ENCODE measurements at places on chromosomes 1 and 21.

GRCh38 chr1:193115629-193116227 is 6.1 kb upstream of the CDC73 start:
- H3K36me3 ChIP-seq, result no peaks in the 10 kb centered on the region
- no peak overlapping the region for H3K4me3 ChIP-seq
- peaks cover 6% of the 10 kb centered on the region for H3K27me3 ChIP-seq
- peaks cover 26% of the 10 kb centered on the region for H3K4me1 ChIP-seq

DNA sequence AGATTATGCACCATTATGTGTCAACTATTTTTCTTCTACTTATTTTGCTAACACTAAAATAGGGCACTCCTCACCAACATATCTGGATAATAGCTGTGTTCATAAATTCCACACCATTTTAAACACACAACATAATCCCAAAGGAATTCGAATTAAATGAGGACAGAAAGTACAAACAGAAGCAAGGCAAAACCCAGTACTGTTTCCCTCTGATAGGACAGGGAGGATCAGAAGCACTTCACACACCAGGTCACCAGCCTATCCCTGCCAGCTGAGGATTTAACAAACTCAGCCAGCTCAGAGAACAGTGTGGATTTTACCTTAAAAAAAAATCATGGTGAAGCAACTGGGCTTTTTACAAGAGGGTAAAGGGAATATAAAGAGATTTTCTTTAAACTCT is 20.0 kb downstream of the CRYZ start:
- DNase-seq, result no peak
- 0 out of 2 replicates have a peak, but pooled peaks cover 5% of the 10 kb centered on the region for H3K36me3 ChIP-seq
- H3K27ac ChIP-seq, result no peak overlapping the region
- H3K27me3 ChIP-seq, result no peaks in the 10 kb centered on the region
- peaks cover 9% of the 10 kb centered on the region for H3K4me1 ChIP-seq
- no peak overlapping the region for H3K4me3 ChIP-seq

DNA sequence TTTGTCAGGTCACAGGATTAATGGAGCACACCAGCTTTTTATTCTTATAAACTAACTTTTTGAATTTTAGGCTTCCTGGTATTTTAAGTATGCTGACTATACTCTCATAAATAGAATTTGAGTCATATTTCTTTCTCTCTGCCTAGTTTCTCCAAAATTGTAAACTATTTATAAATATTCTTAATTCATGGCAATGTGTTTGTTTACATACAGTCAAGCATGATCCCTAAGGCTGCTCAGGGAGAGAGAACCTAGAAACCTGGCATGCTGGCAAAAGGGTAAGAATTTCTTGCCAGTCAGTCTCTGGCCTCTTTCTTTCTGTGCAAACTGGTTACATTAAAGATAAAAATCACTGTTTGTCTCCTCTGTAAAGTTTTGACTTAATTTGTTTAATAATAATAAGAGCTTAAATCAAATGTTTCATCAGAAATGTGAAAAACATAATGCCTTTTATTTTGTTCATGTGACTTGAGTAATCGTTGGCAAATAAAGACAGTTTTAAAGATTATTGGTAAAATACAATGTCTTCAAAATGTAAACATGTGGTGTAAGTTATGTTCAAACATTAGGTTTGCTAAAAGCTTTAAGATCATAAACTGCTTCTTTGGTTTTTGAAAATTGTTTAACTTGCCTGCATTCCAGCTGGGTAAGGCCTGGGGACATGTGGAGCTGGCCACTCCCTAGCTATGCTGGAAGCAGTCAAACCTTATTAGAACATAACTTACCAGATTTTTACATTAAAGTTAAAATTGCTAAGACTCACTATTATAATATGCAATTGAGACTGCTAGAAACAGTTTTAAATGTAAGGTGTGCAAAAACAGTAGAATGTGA is 1401.7 kb downstream of the NCAM2 start:
- DNase-seq, result no peak
- no peaks in the 10 kb centered on the region for H3K27me3 ChIP-seq
- no peak overlapping the region for H3K4me3 ChIP-seq
- H3K27ac ChIP-seq, result no peak overlapping the region
- no peaks in the 10 kb centered on the region for H3K4me1 ChIP-seq
- H3K36me3 ChIP-seq, result no peaks in the 10 kb centered on the region

DNA sequence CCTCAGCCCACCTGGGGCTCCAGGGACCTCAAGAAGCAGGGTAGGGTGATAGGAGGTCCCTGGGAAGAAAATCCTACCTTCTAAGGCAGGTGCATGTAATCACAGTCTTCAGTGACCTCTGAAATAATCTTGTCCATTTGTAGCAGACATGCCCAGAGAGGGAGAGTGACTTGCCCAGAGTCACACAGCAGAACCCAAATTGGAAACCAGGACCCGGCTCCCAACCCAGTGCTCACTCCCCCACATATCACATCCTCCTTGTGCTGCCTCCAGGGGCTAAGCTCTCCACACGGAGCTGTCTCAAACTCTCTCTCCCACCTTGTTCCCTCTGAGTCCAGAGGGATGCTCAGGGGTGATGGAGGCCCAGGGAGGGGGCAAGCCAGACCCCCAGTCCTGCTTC is 72.5 kb downstream of the RAP1GAP start:
- no peaks in the 10 kb centered on the region for H3K27me3 ChIP-seq
- DNase-seq, result no peak
- H3K27ac ChIP-seq, result no peak overlapping the region
- no peaks in the 10 kb centered on the region for H3K36me3 ChIP-seq
- no peak overlapping the region for H3K4me3 ChIP-seq

DNA sequence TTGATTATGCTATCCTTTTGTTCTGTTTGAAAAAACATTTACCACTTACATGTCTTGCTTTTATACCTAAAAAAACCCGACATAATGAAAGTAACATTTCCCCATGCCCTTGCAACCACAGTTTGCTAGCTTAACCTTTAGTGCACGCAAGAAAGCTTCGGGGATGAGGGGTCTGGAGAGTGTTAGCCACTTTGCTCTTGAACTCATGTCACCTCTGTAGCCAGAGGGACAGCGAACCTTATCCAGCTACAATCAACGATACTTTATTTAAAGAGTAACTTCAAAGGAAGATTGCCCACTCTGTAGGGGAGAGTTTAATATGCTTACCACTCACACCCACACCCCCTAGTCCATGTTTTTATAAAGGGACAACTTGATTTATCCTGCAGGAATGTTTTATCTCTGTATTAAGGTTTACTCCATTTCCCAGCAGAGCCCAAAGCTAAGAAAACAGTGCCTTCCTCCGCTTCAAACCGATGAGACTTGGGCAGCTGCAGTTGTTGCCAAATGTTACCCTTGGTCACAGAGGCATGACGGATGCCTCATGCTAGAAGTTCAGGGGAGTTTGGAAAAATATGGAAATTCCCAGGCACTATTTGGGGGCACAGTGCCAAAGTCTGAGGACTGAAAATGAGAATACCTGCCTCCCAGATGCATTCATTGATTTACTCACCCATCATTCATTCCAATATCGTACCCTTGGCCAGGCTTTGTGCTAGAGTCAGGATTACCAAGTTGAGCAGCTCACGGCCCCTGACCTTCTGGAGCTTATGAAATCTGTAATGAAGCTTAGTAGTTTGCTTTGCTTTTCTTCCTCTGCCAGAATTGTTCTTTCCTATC is 61.4 kb upstream of the VCAM1 start:
- no peak overlapping the region for H3K4me3 ChIP-seq
- no peak overlapping the region for H3K27ac ChIP-seq
- H3K27me3 ChIP-seq, result no peaks in the 10 kb centered on the region
- H3K36me3 ChIP-seq, result no peaks in the 10 kb centered on the region

DNA sequence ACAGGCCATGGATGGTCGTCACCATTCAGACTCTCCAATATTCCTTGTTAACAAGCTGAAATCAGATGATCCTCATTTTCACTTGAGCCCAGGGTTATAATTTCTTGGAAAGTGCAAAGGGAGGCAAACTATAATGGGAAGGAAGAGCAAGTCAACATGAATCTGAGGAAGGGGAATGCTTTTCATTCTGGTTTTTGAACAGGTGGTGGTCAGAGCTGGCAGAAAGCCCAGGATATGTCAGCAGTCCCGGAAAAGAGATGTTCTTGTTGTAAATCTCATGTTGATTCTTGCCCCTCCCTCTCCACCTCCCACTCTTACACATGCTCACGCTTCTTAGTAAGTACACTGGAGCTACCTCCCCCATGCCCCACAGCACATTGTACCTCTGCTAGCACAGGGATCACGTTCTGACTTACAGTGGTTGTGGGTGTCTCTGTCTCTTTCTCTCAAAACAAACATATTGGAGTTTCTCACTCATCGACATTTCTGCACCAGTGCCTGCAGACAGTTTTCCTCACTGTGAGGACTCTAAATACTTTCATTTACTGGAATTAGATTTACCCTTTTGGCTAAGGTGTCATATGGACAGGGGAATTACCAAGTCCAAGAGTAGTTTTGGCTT is 77.6 kb downstream of the XCL2 start:
- 0 out of 2 replicates have a peak, but pooled peaks cover 5% of the 10 kb centered on the region for H3K4me1 ChIP-seq
- no peaks in the 10 kb centered on the region for H3K36me3 ChIP-seq
- no peaks in the 10 kb centered on the region for H3K27me3 ChIP-seq
- H3K4me3 ChIP-seq, result no peak overlapping the region

DNA sequence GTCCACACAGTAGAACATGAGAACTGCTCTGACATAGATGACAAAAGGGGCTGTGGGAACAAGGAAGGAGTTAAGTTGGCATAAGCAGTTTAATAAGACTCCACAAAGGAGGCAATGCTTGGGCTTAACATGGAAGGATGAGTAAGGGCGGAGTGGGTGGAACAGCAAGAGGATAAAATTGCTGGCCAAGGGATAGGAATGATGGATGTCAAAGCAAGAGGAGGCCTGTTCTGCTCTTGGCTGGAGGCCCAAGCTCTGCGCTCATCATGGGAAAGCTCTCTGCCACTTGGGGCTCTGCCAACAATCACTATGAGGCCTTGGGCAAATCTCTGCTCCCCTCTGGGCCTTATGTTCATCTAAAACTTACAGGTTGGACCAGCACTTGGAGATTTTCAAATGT is 98.3 kb upstream of the CAMK1G start:
- H3K4me1 ChIP-seq, result no peaks in the 10 kb centered on the region
- no peak for DNase-seq
- no peak overlapping the region for H3K27ac ChIP-seq
- no peaks in the 10 kb centered on the region for H3K36me3 ChIP-seq
- no peak overlapping the region for H3K4me3 ChIP-seq

GRCh38 chr1:246166841-246167240 is 340.2 kb downstream of the SMYD3 start:
- DNase-seq, result no peak
- no peak overlapping the region for H3K4me3 ChIP-seq
- H3K4me1 ChIP-seq, result no peaks in the 10 kb centered on the region
- no peak overlapping the region for H3K27ac ChIP-seq
- H3K27me3 ChIP-seq, result no peaks in the 10 kb centered on the region
- no peaks in the 10 kb centered on the region for H3K36me3 ChIP-seq

- H3K4me3 ChIP-seq, result no peak overlapping the region
- peaks cover 13% of the 10 kb centered on the region for H3K4me1 ChIP-seq
- no peak for DNase-seq
- H3K27me3 ChIP-seq, result no peaks in the 10 kb centered on the region
- H3K36me3 ChIP-seq, result no peaks in the 10 kb centered on the region
Measured at GRCh38 chr1:7303554-7304317, 467.4 kb upstream of the VAMP3 start.
